Kidney (tissue), 22 donors: ENCODE measurements at places on chromosomes 6 and 20. TPM values are rescaled to one million over a fixed set of nuclear protein-coding genes. Genes with fewer than 3 reads are reported as not detected.

GRCh38 chr6:78397499-78397898, 469.9 kb upstream of the IRAK1BP1 start:
- H3K36me3 ChIP-seq = no peaks in the 10 kb centered on the region
- H3K27ac ChIP-seq = no peak overlapping the region
- H3K27me3 ChIP-seq = no peaks in the 10 kb centered on the region
- no peaks in the 10 kb centered on the region for H3K4me1 ChIP-seq
- H3K4me3 ChIP-seq = no peak overlapping the region

GRCh38 chr20:51416532-51417249, 125.8 kb downstream of the NFATC2 start:
- no peak overlapping the region for H3K27ac ChIP-seq
- H3K4me3 ChIP-seq = no peak overlapping the region
- no peak for DNase-seq
- H3K4me1 ChIP-seq = no peaks in the 10 kb centered on the region
- no peaks in the 10 kb centered on the region for H3K36me3 ChIP-seq
- no peaks in the 10 kb centered on the region for H3K27me3 ChIP-seq

DNA sequence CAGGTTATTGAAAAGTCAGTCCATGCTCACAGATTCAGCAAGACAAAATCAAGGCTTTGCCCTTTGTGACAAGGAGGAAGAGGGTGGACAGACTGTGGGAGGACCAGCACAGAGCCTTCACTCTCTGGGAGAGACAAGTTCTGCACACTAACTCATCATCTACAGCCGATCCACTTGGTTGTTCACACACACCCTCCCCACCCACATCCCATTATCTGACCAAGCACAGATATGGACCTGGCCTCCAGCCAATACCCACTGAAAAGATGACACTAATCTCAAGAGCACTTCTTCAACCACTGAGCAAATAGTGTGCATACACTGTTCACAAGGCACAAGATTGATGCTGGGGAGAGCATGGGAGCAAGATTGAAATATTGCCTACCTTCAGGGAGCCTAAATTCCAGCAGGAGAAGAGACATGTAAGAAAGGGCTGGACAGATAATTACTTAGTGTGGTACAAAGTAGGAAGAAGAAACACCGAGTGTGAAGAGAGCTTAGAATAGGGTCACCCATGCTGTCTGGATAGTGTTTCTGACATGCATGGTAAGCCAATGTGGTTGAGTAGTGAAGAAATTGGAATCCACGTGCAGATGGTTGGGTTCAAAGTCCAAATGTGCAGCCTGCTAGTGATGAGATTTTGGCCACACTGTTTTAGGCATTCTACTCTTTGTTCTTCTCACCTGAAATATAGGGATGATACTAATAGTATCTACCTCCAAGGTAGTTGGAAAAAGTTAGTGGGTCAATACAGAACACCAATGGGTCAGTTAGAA, 21.7 kb upstream of the IL17A start:
- no peak overlapping the region for H3K27ac ChIP-seq
- DNase-seq = no peak
- no peaks in the 10 kb centered on the region for H3K27me3 ChIP-seq
- no peaks in the 10 kb centered on the region for H3K4me1 ChIP-seq

DNA sequence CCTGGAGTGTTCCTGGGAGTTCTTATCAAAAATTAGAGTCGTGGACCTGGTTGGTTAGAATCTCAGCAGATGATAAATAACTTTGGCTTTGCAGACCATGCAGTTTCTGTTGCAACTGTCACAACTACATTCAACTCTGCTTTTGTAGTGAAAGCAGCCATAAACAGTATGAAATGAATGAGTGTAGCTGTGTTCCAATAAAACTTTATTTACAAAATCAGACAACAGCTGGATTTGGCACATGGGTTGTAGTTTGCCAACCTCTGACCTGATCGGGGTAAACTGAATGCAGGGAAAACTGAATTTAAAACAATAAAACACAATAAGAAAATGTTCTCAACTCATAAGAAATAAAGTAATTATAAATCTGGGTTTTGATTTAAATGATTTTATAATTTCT, 513.8 kb downstream of the CDKAL1 start:
- no peak overlapping the region for H3K27ac ChIP-seq
- H3K27me3 ChIP-seq = no peaks in the 10 kb centered on the region
- peaks cover 7% of the 10 kb centered on the region for H3K4me1 ChIP-seq
- no peak overlapping the region for H3K4me3 ChIP-seq
- DNase-seq = no peak
- H3K36me3 ChIP-seq = no peaks in the 10 kb centered on the region

DNA sequence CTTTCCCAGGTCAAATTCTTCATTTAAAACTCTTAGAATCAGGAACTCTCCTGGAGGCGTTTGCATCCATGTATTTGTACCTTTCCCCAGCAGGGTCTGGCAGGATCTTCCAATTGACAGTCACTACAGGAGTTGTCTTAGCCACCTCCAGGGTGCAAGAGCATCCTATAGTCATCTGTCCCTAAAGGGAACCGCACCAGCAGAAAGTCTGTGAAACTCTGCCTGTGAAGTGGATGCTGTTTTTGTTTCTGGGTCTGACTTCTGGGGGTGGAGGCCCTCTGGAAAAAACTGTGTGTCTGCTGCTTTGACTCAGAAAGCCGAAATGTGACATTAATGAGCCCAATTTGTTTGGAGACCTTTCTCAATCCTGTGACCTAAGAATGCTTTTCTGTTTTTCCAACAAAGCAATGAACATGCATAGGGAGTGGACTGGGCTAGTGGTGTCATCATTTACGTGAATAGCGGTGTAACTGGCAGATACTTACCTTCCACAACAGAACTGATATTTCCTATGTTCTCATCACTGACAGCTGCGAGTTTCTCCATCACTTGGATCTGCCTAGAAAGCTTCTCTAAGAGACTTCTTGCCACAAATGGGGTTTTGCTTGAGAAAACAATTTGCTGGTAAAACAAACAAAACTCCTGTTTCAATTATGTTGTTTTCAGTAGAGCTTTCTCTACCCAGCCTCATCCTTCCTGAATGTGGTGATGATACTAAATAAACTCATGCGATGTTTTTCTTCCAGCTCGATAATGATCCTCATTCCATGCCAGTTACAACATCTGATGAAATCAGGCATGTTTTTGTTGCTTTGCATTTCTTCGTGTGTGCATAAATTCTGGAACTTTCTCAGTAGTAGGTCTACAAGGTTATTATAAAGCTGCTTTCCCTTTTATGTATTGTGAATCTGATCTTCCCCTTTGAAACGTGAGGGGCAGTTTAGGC, 33.3 kb upstream of the ARMH2 start:
- DNase-seq = peak; percentile 25
- H3K27me3 ChIP-seq = no peaks in the 10 kb centered on the region
- H3K4me1 ChIP-seq = no peaks in the 10 kb centered on the region
- H3K4me3 ChIP-seq = no peak overlapping the region
- no peak overlapping the region for H3K27ac ChIP-seq

DNA sequence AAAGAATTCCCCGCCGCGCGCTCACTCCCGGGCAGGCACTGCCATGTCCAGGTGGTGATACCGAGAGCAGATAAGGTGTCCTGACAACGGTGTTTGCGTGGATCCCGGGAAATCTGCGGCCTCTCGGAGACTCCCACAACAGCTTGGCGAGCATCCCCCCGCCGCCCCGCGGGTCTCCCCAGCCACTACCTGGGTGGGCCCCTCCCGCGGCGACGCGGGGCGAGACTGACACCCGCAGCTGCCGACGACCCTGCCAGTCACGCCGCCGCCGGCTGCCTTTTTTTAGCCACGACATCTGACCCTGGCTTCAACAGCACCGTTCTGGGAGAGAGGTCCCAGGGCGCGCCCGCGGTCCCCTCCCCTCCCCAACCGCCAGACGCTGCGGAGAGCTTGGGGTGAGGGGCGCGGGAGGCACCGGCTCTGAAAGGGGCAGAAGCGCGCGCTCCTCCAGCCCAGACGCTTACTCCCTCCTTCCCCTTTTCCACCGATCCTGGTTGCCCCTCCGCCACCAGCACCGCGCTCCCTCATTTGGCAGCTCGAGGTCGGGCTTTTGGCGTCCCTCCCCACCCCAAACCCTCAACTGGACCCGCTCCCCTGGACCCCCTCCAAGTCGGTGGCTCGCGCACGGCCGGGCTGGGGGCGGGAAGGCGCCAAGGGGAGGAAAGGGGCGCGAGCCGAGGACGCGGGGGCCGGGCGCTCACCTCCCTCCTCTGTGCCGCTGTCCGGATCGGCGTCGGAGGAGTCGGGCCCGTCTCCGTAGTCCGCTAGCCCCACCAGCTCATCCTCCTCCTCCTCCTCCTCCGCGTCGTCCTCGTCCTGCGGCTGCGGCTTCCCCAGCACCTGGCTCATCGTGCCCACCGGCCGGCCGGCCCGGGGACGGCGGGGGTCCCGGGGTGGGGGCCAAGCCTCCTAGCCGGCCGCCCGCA, 665 bp downstream of the RRAGD start:
- no peaks in the 10 kb centered on the region for H3K27me3 ChIP-seq
- H3K27ac ChIP-seq = peak overlapping the region; percentile 92
- H3K4me1 ChIP-seq = peaks cover 9% of the 10 kb centered on the region
- DNase-seq = peak; percentile 64

DNA sequence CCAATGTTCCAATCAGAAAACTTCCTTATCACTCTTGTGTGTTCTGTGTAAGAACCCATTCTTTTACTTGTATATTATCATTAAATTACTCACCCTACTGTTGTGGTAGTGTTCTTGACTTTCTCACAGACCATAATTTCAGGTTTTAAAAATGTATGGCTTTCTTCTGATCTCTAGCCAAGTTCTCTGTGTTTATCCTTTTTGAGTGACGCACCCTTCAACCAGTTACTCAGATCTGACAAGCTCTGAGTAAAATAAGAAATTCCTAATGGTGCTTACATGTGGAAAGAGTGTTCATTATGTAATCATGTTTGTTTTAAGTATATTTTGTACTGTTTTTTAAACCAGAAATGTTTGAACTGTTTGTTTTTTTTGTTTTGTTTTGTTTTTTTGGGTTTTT, 11.0 kb downstream of the TBPL1 start:
- no peak for DNase-seq
- no peaks in the 10 kb centered on the region for H3K27me3 ChIP-seq
- H3K36me3 ChIP-seq = no peaks in the 10 kb centered on the region

- no peaks in the 10 kb centered on the region for H3K27me3 ChIP-seq
- no peaks in the 10 kb centered on the region for H3K4me1 ChIP-seq
- H3K27ac ChIP-seq = no peak overlapping the region
- no peaks in the 10 kb centered on the region for H3K36me3 ChIP-seq
- DNase-seq = no peak
Observed at GRCh38 chr20:61907081-61907891, 158.4 kb downstream of the TAF4 start.

DNA sequence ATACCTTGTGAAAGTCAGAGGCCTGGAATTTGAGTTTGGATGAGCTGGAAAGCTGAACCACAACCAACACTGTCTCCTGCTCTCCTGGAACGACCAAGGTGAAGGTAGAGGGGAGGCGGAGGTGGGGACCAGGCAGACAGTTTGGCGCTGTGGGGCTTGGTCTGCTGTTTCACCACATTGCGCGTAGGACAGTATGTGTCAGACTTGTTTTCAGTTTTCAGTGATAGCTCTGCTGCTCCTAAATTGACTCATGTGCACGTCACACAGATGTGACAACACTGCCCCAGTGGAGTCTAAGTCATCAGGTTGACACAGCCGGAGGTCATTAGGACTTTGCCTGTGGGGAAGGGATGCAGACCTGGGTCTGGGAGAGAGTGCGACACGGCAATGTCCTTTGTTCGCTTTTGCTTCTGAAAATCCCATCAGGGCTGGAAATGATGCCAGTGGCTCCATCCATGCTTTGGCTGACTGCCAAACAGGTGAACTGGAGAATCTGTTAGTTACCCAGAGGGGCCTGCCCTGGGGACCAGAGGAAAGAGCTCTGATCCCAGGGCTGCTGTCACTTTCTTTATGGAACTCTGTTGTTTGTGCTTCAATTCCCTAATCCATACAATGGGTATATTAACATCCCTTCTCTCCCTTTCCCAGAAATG, 255.5 kb downstream of the CDC5L start:
- no peak for DNase-seq
- no peak overlapping the region for H3K4me3 ChIP-seq
- H3K36me3 ChIP-seq = no peaks in the 10 kb centered on the region
- H3K4me1 ChIP-seq = no peaks in the 10 kb centered on the region
- no peaks in the 10 kb centered on the region for H3K27me3 ChIP-seq
- H3K27ac ChIP-seq = no peak overlapping the region

GRCh38 chr6:75800133-75800532, 51.1 kb downstream of the MYO6 start:
- no peak overlapping the region for H3K4me3 ChIP-seq
- H3K4me1 ChIP-seq = no peaks in the 10 kb centered on the region
- no peak for DNase-seq
- H3K27ac ChIP-seq = no peak overlapping the region
- H3K36me3 ChIP-seq = no peaks in the 10 kb centered on the region

Gene KCNQ2
- total RNA-seq = 2.2 TPM

Gene ADRM1
- 64.4 TPM for total RNA-seq

Gene GPR6
- total RNA-seq = not detected

Gene VTA1
- 37.2 TPM for total RNA-seq

Gene SLC2A10
- total RNA-seq = 7.1 TPM

Gene NHLRC1
- 2.0 TPM for total RNA-seq

Gene GRM1
- 0.19 TPM for total RNA-seq

Gene SLC24A3
- 5.2 TPM for total RNA-seq

Gene C6orf58
- not detected for total RNA-seq

Gene CRISP3
- not detected for total RNA-seq

Gene HLA-DRB1
- 267 TPM for total RNA-seq

Gene TASP1
- 22.7 TPM for total RNA-seq

Gene PRPH2
- total RNA-seq = 1.6 TPM
